Urinary bladder (tissue), 4 donors: ENCODE measurements at places on chromosomes 5 and 9. TPM values are rescaled to one million over a fixed set of nuclear protein-coding genes. Genes with fewer than 3 reads are reported as not detected.

Gene PCDHGA9
- 12.5 TPM for total RNA-seq

Gene GRXCR2
- total RNA-seq = not detected

Gene CD74
- total RNA-seq = 161 TPM

Gene SLC36A2
- not detected for total RNA-seq
